ENCODE measurements at places on chromosomes 5 and 9. TPM values are rescaled to one million over a fixed set of nuclear protein-coding genes. Genes with fewer than 3 reads are reported as not detected.

DNA sequence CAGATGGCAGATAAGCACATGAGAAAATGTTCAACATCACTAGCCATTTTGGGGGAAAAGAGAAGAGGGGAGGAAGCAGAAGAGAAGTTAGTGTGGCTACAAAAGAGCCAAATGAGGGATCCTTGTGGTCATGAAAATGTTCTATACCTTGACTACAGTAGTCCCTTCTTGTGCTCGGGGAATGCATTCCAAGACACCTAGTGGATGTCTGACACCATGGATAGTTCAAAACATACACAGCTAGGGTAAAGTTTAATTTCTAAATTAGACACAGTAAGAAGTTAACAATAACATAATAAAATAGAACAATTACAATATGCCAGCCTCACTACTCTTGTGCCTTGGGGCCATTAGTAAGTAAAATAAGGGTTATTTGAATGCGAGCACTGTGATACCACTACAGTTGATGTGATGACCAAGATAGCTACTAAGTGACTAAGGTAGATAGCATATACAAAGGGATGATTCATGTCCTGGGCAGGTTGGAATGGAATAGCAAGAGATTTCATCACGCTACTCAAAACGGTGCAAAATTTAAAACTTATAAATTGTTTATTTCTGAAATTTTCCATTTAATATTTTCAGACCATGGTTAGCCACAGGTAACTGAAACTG is 344.1 kb downstream of the NR2F1-AS1 start:
- no peak for DNase-seq

GRCh38 chr5:81718300-81718699 is 32.6 kb downstream of the SSBP2 start:
- peak; percentile 38 for DNase-seq

Gene BTNL9
- total RNA-seq, result not detected

Gene FOXD4
- total RNA-seq, result 0.43 TPM

DNA sequence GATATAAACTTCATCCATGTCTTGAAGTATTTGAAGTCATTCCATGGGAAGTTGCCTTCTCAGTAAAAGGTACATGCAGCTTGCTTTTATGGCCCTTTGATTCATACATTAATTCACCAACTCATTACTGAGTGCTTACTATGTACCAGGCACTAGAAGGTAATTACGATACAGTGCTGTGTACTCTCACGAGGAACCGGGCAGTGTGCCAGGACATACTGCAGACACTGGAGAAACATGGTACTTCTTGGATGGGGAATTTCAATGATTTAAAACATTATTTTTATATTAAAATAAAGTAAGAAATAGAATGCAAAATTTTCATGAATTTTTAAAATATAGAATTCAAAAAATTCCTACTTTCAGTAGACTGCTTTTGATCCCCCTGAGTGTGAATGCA is 71.4 kb upstream of the WDR41 start:
- DNase-seq, result no peak

DNA sequence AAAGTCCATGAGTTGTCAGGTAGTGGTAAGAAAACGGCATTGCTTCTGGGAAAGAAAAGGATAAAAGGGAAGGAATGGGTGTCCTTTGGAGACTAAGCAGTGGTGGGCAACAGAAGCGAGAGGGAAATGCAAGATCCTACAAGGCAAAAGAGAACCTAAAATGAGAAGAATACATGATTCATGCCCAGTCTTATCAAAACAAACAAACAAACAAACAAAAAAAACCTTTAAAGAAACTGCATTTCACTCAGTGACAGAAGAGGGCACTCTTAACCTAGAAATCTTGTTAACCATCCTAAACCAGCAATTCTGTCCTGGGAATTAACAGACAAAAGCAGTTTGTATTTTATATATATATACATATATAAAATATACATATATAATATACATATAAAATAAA is 88.5 kb downstream of the SUSD1 start:
- peak; percentile 60 for DNase-seq

GRCh38 chr5:132257131-132258101 is at the start of gene PDLIM4:
Gene PDLIM4 (plus strand): TSS chr5:132257696. CDS start chr5:132257735, 39 bp downstream.
- peak; percentile 44 for DNase-seq

- DNase-seq, result no peak
These were observed 538 bp upstream of the ARHGEF28 start for GRCh38 chr5:73625372-73625943.

DNA sequence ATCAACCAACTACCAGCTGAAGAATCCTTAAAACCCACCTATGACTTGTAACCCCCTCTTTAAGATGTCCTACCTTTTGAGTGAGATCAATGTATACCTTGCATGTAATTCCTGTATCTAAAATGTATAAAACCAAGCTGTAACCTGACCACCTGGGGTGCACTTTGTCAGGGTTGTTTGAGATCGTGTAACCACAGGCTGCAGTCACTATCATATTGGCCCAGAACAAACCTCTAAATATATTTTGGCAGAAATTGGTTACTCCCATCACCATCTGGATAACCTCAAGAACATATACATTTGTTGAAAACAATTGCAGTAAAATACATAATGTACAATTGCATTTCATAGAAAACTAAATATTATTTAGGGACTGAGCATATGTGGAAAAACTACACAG is 8.4 kb downstream of the CARNMT1 start:
- no peak for DNase-seq

GRCh38 chr5:157038568-157039187 is 20.2 kb downstream of the HAVCR1 start:
- DNase-seq, result no peak

DNA sequence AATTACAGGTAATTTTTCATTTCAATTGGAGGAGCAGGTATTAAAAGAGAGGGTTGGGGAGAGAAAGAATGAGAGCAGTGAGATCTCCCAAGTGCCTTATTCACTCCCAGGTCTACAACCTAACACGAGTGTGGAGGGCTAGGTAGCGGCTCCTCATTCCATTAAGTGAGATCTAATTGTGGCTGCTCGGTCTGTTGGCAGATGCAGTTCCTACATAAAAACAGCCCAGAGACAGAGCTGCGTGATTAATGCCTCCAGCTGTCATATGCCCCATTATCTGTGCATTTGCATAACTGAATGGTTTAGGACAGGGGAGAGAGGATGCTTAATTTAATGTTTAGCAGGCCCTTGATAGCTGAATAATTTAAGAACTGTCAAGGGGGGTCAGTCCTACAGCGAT is 100.5 kb downstream of the PSAT1 start:
- no peak for DNase-seq

Gene PAPPA
- total RNA-seq, result 104 TPM

DNA sequence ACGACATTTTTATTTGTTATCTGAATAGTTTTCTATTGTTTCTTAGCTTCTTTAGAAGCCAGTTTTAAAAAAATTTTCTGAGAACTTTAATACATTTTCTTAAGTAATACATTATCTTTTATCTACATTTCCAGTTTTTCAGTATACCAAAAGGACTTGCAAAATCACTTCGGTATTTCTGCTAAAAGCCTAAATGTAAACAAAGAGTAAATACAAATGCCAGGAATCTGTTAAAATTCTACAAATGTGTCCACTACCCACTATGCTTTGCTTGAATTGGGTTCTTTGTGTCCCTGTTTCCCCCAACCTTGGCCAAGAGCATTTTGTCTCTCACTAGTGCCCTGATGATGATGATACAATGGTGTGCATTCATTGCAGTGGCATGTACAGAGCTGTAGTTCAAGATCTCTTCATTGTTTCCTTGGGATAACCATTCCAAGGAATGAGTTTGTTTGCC is 611.2 kb downstream of the NR2F1-AS1 start:
- peak; percentile 24 for DNase-seq
